Stimulated activated CD8-positive, alpha-beta memory T cell treated with anti-CD3 and anti-CD28 coated beads, Interleukin-15, amount 100 ng/mL, for 1 hour (primary cell): ENCODE measurements at places on chromosomes 11 and 22.

DNA sequence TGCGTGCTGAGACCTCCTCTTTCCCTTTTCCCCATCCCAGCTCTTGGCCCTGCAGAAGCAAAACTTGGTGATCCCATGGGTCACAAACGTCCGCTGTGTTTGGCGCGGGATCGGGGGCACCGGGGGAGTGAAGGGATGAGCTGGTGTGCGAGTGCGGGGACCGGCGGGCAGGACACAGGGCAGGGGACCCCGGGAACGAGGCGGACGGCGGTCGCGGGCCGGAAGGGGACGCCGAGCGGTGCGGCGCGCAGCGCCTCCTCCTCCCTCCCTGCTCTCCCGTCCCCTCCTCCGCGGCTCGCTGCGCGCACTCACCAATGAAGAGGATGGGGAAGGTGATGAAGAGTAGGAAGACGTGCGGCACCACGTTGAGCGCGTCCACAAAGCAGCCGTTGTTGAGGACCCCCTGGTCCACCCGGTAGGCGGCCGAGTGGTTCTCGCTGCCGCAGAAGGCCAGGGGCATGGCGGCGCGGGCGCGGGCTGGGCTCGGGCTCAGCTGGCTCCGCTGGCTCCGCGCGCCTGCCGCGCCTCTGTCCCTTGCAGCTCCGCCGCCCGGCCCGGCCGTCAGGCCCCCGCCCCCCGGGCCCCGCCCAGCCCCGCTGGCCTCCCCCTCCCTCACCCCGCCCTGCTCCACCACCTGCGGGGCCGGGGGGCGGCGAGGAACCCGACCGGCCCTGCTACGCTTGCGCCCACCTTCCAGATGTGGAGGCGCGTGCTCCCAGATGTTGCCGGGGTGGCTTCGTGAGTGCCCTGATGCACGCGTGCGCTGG lies at the start of gene ABCC8:
ABCC8 (minus strand) TSS at position 529 of the 767 bp plus-strand sequence; CDS start at position 460, 69 bp downstream.
- no peak for DNase-seq

GRCh38 chr11:126978911-126979310 lies 21.7 kb downstream of the KIRREL3 start:
- no peak for DNase-seq

- no peak for DNase-seq
Measured at GRCh38 chr11:27020751-27021150, 19.9 kb upstream of the BBOX1 start.

DNA sequence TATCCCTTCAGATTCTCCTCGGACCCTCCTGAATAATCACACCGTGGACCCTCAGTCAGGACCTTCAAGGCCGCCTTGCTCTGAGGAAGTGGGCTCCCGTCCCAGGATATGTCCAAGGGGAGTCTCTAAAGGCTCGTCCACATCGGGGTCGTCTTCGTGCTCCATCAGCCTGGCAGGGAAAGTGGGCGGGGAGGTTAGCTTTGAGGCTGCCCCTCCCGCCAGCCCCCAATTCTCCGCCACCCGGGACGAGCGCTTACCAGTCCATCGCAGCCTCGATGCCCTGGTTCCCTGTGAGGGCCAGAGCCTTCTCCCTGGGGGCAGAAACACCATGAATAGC lies 472 bp downstream of the UBXN1 start:
- DNase-seq: no peak

- no peak for DNase-seq
Measured at GRCh38 chr11:118670063-118670462, 9.4 kb downstream of the TREH start.

GRCh38 chr11:7555052-7555699 lies 41.4 kb downstream of the PPFIBP2 start:
- DNase-seq: no peak

- DNase-seq: no peak
Measured at GRCh38 chr22:39593066-39593930, 22.7 kb downstream of the CACNA1I start.

DNA sequence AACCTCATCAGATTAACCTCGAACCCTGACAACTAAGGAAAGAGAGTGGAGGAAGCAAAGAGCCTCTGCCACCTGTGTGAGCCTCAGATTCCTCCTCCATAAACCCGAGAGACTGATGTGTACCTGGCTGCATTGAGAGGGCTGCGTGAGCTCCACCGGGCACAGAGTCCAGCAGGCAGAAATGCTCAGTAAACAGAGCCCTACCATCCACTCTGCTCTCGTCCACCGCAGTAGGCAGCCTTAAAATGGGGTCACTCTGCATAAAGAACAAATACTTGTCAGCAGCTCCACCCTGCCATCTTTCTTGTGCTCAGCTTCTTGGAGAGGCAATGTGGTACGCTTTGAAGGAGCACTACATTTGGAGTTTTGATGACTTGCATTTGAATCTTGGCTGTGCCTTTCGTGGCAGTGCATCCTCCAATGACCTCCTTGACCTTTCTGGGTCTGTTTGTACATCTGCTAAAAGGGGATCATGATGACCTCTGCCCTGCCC lies 43.0 kb upstream of the CD5 start:
- DNase-seq: no peak

GRCh38 chr11:76205252-76206076 lies 838 bp downstream of the WNT11 start:
- DNase-seq: no peak

DNA sequence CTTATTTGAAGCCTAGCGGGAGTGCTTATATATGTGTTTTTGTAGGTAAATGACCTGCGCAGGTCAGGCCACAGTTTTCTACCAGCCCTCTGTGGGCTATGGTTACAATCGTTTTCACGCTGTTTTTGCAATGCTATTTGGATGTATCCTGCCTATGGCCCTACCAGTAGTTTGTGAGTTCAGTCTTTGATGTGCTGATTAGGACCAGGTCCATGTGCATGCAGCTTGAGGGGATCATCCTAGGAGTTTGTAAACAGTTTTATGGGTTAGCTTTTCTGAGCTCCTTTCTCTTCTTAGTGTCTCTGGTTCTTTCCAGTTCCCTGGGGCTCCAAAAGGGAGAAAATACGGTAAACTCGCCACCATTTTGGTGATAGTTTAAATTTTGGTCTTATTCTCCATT lies 142.5 kb downstream of the LDLRAD3 start:
- DNase-seq: no peak

- DNase-seq: no peak
Measured at GRCh38 chr11:58905011-58905720, 34.1 kb upstream of the GLYATL1 start.

- no peak for DNase-seq
Measured at GRCh38 chr22:49195636-49196035, 632.0 kb downstream of the BRD1 start.

GRCh38 chr11:71370895-71371673 lies 77.1 kb downstream of the DHCR7 start:
- no peak for DNase-seq

- DNase-seq: no peak
Measured at GRCh38 chr11:116851626-116852025, 14.2 kb upstream of the APOA1 start.

- peak; percentile 62 for DNase-seq
Measured at GRCh38 chr22:24427500-24428164, at the start of gene ADORA2A. TSS of gene ADORA2A (plus strand) at chr22:24427599. CDS start at chr22:24433405, 5,806 bp downstream.

- DNase-seq: no peak
Measured at GRCh38 chr11:94557421-94557820, 9.7 kb upstream of the PIWIL4 start.

DNA sequence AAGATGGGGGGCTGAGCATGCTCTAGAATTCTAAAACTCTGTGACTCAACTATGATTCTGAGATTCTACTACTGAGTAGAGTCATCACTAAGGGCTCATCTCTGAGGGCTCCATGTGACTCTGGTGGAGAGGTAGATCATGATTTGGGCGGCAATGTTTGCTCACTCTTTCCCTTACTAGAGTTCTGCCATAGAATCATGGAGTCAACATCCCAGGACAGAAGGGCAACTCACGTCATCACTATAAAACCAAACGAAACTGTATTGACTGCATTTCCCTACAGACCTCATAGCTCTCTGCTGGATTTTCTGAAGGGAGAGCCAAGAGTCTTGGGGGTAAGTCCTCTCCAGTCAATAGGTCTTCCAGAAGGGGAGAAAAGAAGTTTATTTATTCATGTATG lies at the start of gene MS4A14:
MS4A14 (plus strand) TSS at position 78 of the 400 bp plus-strand sequence; CDS start at position 198, 120 bp downstream.
- DNase-seq: no peak

- DNase-seq: peak; percentile 82
Measured at GRCh38 chr11:64341851-64342791, 2.1 kb downstream of the CCDC88B start.

- no peak for DNase-seq
Measured at GRCh38 chr11:57974848-57975601, 48.7 kb upstream of the OR9Q1 start.

DNA sequence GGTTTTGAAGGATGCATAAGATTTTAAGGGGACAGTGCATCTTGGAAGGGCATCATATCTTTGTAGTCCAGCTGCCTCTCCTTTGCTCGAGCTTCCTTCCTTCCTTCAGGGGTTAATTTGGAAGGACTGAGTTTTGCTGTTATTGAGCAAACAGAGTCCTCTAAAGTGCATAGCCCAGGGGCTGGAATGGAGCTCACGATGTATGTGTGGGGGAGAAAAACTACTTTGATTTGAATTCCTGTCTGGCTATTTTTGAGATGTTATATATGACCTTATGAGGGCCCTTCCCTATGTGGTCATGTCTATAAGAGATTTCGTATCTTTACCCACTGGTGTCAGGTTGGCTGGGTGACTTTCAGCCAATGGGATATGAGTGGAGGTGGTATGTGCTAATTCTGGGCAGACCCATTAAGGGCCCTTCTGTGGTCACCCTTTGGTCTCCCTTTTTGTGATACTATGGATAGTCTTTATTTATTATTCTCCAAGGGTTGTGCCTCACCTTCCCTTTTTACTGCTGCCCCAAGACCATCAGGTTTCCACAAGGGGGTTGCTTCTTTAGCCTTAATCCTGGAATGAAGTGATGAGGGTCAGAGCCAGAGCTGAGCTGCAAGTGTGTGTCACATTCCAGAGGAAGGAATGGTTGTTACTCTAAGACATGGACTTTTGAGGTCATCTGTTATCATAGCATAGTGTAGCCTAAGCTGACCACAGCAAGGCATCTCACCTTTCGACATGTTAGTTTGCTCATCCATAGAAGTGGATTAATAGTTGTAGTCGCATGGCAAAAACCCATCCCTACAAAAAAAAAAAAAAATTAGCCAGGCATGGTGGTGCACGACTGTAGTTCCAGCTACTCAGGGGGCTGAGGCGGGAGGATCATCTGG lies 54.6 kb downstream of the LRRC74B start:
- no peak for DNase-seq

- no peak for DNase-seq
Measured at GRCh38 chr22:31659246-31659645, 2.8 kb downstream of the PISD start.

DNA sequence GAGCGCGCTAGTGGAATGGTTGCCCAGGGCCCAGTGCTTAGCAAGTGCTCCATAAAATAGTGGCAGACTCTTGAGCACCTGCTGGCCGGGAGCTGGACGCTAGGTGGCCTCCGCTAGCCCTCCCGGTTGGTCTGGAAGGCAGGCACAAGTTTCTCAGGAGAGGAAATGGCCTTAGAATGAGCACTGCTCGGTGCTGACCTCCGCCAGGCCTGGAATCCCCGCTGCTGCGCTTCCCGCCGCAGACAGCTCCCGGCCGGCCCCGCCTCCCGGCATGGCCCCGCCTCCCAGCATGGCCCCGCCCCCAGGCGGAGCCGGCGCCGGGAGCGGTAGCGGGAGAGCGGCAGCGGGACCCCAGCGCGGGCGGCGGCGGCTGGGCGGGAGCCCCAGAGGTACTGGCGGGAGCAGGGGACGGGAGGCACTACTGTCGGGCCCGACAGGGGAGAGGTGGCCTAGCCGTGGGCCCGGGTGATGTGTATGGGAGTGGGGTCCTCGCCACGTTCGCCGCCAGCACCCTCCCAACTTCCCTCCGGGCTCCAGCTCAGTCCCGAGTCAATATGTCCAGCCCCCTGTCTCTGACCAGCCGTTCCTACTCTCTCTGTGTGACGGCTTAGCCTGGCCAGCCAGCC lies at the start of gene SIPA1:
SIPA1 (plus strand) TSS at position 308 of the 626 bp plus-strand sequence. CDS start 2,821 bp downstream, outside the sequence.
- DNase-seq: peak; percentile 39

DNA sequence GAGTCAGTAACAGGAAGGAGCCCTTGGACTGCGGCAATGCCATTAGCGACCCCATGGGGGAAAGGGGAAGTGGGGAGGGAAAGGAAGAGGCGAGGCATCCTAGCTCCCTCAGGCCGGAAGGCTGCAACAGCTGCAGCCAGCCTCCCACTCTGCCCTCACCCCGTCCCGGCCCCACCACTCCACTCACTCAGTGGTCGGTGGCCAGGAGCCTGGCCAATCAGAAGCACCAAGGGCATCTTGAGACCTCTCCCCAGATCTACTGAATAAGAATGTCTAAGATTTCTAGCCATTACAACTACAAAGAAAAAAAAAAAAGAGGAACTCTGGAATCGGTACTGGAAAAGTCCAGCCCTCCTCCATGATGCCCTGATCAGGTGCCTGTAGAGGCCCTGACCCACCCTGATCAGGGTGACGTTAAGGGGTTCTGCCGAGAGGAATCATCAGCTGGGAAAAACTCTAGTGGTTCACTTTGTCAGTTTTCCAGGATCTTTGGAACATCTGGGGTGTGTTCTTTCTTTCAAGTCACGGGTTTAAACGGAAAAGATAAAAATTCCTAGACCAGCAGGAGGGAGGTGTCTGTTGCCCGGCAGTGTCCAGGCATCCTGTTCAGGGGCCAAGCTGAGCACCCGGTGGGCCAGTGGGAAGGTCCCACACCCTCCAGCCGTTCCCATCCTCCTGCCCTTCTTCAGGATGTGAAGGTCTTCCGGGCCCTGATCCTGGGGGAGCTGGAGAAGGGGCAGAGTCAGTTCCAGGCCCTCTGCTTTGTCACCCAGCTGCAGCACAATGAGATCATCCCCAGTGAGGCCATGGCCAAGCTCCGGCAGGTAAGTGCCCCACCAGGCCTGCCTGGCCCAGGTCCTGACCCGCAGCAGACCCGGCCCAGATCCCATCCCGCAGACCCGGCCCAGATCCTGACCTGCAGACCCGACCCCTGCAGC lies 14.4 kb downstream of the OAF start:
- DNase-seq: no peak

DNA sequence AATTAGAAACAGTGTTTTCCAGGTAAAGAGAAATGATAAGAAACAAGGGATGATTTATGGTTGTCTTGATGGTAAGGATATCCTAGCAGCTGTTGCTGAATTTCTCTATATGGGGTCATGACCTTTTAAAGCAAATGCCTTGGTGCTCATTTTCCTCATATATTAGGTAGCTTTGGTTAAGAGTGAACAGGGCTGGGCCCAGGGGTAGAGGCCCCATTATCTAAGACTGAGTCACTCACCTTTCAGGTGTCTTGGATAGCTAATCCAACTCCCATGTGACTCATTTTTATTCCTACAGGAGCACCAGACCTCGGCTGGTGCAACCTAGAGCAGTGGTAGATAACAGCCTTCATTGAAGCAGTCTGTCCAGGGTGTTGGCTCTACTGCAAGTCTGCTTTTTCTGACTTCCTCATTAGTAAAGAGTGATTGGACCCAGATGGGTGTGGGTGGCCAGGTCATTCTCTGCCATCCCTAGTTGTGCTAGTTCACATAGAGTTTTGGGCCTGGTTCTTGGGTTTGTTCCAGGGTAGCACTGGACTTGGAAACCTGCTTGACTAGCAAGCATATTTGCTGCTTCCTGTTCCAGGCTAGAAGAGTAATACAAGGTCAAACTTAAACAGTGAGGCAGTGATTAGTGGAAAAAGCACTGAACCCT lies 37.4 kb downstream of the CTNND1 start:
- DNase-seq: no peak

- no peak for DNase-seq
Measured at GRCh38 chr11:45304992-45305335, 18.8 kb upstream of the SYT13 start.
